Hepatocyte (in vitro differentiated cells): ENCODE measurements at places on chromosomes 3 and 15. TPM values are rescaled to one million over a fixed set of nuclear protein-coding genes. Genes with fewer than 3 reads are reported as not detected.
A peak's percentile ranks its signal among the peaks of the same experiment; 100 is the strongest.

DNA sequence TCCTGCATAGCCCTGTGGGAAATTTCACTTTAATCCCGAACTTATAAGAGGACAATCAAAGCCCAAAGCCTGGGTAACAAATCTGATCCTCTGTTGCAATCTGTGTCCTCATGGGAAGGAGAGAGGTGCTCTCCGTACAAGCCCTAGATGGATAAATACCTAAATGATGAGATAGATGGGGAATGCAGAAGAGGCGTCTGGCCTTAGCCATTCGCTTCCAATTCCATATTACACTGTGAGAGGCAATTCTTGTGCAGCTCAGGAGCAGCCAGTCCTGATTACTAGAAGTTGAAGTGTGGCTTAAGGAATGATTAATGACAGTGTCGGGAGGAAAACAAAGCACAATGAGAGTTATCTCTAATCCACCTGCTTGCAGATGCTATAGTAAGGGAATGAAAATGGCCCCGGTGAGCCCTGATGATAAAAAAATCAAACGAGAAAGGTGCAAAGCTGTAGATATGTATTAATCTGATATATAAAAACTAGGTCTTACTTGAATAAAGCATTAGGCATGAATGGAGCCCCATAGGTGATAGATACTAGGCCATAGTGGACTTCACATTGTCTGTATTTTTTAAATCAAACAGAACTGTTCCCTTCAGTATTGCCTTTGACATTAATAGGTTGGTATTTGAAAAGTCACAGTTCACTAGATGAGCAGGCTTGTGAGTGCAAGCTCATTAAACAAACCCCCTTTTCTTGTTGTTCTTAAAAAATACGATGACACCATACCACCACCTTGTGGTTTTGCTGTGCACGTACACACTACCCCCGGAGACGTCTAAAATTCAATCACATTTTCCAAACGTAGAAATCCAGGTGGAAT is 54.2 kb upstream of the TMCO5A start:
- H3K4me1 ChIP-seq = peaks cover 3% of the 10 kb centered on the region
- H3K27ac ChIP-seq = no peak overlapping the region
- H3K4me3 ChIP-seq = no peak overlapping the region
- peak; percentile 58 for DNase-seq
- H3K27me3 ChIP-seq = peaks cover 5% of the 10 kb centered on the region
- no peaks in the 10 kb centered on the region for H3K36me3 ChIP-seq

DNA sequence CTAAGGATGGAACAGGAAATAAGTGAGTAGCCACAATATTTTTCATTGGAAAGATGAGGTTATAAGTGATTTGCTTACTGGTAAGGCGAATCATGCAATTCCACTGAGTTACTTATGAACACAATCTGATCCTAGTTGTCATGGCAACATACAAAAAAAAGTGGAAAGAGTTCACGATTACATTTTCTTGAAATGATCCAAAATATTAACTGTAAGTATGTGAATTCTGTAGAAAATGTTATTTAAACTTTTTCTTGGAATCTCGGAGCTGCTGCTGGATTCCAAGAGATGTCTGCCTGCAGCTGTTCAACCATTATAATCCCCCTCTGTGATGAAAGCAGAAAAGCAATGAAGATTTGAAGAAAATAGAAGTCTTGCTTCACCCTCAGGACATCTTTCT is 120.5 kb downstream of the KBTBD8 start:
- DNase-seq = no peak
- no peaks in the 10 kb centered on the region for H3K4me1 ChIP-seq
- H3K27ac ChIP-seq = no peak overlapping the region
- H3K36me3 ChIP-seq = no peaks in the 10 kb centered on the region

- no peak for DNase-seq
- H3K27me3 ChIP-seq = no peaks in the 10 kb centered on the region
- H3K4me3 ChIP-seq = no peak overlapping the region
- H3K4me1 ChIP-seq = peaks cover 2% of the 10 kb centered on the region
- no peaks in the 10 kb centered on the region for H3K36me3 ChIP-seq
These were observed 38.0 kb downstream of the FEM1B start for GRCh38 chr15:68315495-68316031.

GRCh38 chr3:24496529-24497482 is 2.2 kb upstream of the THRB start:
- H3K36me3 ChIP-seq = no peaks in the 10 kb centered on the region
- peaks cover 13% of the 10 kb centered on the region for H3K4me1 ChIP-seq
- no peaks in the 10 kb centered on the region for H3K27me3 ChIP-seq
- peak overlapping the region; percentile 99 for H3K27ac ChIP-seq
- peak; percentile 69 for DNase-seq

GRCh38 chr3:38726751-38727150 is 77.3 kb upstream of the SCN5A start:
- no peak overlapping the region for H3K27ac ChIP-seq
- DNase-seq = no peak
- H3K27me3 ChIP-seq = peaks cover 11% of the 10 kb centered on the region
- H3K36me3 ChIP-seq = no peaks in the 10 kb centered on the region

- DNase-seq = no peak
- no peaks in the 10 kb centered on the region for H3K36me3 ChIP-seq
- H3K4me3 ChIP-seq = no peak overlapping the region
- H3K27me3 ChIP-seq = no peaks in the 10 kb centered on the region
- no peaks in the 10 kb centered on the region for H3K4me1 ChIP-seq
These were observed 101.9 kb upstream of the KCNMB2 start for GRCh38 chr3:178434206-178434805.

DNA sequence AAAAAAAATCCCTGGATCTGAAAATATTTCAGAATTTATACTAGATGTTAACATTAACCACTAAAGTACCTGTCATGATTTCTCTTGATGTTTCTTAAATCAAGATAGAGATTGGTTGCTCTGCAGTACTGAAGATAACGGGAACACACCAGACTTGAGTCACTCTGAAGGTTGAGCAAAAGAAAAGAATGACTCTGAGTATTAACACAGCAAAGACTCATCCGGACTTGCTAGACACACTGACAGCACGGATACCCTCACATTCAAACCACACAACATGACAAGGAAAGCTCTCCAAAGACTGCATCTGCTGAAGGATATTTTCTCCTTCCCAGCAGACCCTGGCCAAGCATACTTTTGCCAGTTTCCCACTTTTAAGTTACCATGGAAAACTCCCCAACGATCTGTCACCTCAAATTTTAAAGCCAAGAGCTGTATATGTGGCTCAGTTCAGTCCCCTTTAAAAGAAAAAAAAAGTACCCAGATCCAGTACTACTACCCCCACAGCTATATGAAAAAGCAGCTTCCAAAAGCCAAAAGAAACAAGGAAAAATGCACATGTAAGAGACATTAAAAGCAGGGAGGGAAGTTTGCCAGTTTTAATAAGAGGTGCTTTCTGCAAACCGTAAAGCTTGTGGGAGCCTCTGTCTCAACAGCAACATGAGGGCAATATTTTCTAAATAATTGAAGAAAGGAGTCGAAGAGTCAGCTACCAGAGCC is 8.3 kb downstream of the EOGT start:
- no peaks in the 10 kb centered on the region for H3K27me3 ChIP-seq
- no peak overlapping the region for H3K27ac ChIP-seq
- H3K4me3 ChIP-seq = no peak overlapping the region
- H3K4me1 ChIP-seq = peaks cover 6% of the 10 kb centered on the region

GRCh38 chr3:9619180-9619579 is 30.1 kb upstream of the MTMR14 start:
- H3K4me1 ChIP-seq = no peaks in the 10 kb centered on the region
- no peak overlapping the region for H3K27ac ChIP-seq
- no peak overlapping the region for H3K4me3 ChIP-seq
- H3K27me3 ChIP-seq = peaks cover 6% of the 10 kb centered on the region

DNA sequence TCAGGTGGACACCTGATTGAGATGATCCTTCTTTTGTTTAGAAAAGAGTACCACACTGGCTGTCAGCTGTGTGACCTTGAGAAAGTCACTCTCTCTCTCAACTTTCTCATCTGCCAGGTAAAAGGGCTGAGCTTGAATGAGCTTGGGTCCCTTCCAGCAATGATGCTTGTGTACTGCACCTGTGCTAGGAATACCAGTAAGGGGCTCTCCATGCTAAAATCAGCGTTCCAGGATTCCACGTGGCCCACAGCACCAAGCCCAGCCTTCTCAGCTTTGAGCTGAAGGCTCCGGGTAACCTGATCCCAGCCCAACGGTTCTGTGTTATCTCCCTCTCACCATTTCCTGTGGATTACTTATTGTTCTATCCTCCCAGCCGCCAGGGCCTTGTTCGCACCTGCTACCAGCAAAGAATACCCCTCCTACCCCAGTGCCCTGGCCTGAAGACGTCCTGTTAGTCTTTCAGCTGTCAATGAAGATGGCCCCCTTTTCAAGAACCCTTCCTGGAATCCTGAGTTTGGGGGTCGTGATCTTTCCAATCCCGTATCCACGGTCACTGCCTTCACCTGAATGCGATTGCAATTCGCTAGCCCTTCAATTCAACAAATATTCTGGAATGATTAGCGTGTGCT is 54.2 kb upstream of the CGNL1 start:
- no peak overlapping the region for H3K4me3 ChIP-seq
- H3K36me3 ChIP-seq = no peaks in the 10 kb centered on the region
- peaks cover 12% of the 10 kb centered on the region for H3K4me1 ChIP-seq
- no peaks in the 10 kb centered on the region for H3K27me3 ChIP-seq
- H3K27ac ChIP-seq = no peak overlapping the region

- no peak overlapping the region for H3K27ac ChIP-seq
- no peaks in the 10 kb centered on the region for H3K4me1 ChIP-seq
- H3K27me3 ChIP-seq = no peaks in the 10 kb centered on the region
These were observed 315.7 kb upstream of the GADL1 start for GRCh38 chr3:31210068-31210645.

GRCh38 chr3:72722930-72723726 is 125.1 kb downstream of the SHQ1 start:
- no peak for DNase-seq
- no peaks in the 10 kb centered on the region for H3K36me3 ChIP-seq
- H3K27me3 ChIP-seq = no peaks in the 10 kb centered on the region
- H3K4me3 ChIP-seq = no peak overlapping the region

DNA sequence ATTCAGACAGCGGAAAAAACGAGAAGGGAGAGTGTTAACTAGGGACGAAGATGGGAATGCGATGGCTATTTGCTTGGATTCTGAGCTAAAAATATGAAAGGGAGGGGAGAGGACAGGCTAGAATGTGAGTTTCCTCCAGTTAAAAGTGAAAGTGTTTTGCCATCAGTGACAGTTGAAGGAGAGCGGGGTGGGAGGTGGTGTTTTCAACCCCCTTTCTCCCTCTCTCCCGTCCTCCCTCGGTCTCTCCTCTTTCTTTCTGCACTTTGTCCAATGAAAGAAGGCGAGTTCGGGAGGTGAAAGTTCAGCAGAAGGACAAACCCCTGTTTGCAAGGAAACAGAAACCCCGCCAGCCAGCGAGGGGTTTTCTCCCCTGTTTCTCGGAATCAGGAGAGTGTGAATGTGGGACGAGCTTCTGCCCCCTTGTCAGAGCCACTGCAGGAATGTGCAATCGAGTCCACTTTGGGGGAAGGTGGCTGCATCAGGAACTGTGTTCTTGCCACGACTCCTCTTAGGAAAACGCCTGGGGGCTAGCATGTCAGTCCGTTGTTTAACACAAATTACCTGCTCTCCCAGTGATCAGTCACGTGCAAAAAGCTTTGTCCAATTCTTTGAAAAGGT is 975 bp upstream of the FOXP1 start:
- peak overlapping the region; percentile 86 for H3K4me3 ChIP-seq
- H3K36me3 ChIP-seq = no peaks in the 10 kb centered on the region
- peak overlapping the region; percentile 97 for H3K27ac ChIP-seq
- peaks cover 8% of the 10 kb centered on the region for H3K4me1 ChIP-seq

DNA sequence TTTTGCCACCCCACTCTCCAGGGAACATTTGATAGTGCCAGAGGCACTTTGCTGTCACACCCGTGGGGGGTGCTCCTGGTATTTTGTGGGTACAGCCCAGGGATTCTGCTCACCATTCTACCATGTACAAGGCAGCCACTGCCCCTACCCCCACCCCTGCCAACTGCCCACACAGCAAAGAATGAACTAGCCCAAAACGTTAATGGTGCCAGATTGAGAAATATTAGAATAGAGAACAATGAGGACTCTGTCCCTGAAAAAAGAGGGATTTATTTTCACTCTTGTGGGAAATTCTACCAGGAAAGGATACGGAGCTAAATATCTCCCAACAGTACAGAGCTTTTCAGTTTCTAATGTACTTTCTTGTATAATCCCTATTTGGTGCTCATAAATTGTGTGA is 154.5 kb upstream of the SUCLG2 start:
- no peaks in the 10 kb centered on the region for H3K36me3 ChIP-seq
- H3K27me3 ChIP-seq = no peaks in the 10 kb centered on the region
- DNase-seq = no peak
- no peaks in the 10 kb centered on the region for H3K4me1 ChIP-seq

GRCh38 chr3:45443459-45443858 is 55.1 kb downstream of the LARS2 start:
- H3K4me3 ChIP-seq = no peak overlapping the region
- H3K27ac ChIP-seq = no peak overlapping the region
- DNase-seq = no peak
- no peaks in the 10 kb centered on the region for H3K27me3 ChIP-seq

DNA sequence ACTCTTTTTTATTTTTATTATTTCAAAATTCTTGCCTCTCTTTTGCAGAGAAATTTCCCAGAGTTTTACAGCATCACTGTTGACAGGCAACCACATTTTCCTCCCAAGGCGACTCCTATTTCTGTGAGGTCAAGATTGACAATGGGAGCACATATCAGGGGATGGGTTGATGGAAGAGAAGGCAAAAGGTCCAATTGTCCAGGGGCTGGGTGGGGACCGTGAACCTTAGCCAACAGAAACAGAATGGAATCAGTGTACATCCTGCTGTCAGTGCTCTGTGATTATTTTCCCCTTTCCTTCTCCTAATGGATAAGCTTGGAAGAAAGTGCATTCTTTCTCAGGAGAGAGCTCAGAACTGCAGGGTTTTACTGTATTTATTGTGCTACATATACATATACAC is 42.4 kb downstream of the CNTN6 start:
- no peaks in the 10 kb centered on the region for H3K36me3 ChIP-seq
- H3K27me3 ChIP-seq = no peaks in the 10 kb centered on the region
- no peak overlapping the region for H3K4me3 ChIP-seq
- H3K4me1 ChIP-seq = no peaks in the 10 kb centered on the region
- no peak overlapping the region for H3K27ac ChIP-seq

DNA sequence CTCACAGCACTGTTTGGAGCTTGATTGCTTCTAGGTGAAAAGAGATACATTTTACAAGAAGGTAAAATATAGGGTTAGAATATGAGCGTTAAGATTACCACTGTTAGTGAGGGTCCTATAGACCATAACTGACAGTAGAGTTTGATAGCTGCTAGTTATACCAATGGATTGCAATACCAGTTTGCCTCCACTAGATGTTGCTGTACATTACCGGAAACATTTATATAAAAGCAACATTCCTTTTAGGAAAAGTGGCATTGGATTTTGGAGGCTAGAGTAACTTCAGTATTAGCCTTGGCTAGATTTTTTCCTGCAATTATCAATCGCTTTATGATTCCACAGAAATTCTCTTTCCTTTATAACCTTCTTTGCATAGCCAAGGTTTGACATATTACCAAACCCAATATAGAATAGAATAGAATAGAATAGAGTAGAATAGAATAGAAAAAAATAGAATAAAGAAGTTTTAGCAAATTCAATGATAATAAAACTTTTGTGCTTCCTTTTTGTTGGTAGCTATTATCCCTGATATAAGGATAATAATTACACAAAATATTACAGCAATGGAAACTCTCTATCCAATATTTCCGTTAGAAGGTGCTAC is 1093.6 kb upstream of the ALCAM start:
- no peak overlapping the region for H3K27ac ChIP-seq
- H3K36me3 ChIP-seq = no peaks in the 10 kb centered on the region
- no peak overlapping the region for H3K4me3 ChIP-seq
- peak; percentile 16 for DNase-seq
- H3K27me3 ChIP-seq = no peaks in the 10 kb centered on the region

The OIP5 gene
- total RNA-seq = 1.8 and 11.8 TPM in 2 replicates

The PPP1R14D gene
- total RNA-seq = 0.24 TPM in 1 of 2 replicates, not detected in the other

The TRPM1 gene
- total RNA-seq = not detected in 2 replicates

The EPHB1 gene
- 2.3 and 3.3 TPM in 2 replicates for total RNA-seq

The FAM240A gene
- not detected in 2 replicates for total RNA-seq

The BNIP2 gene
- total RNA-seq = 78.2 and 102 TPM in 2 replicates

The NANOGP8 gene
- total RNA-seq = not detected in 2 replicates

The GOLGA6B gene
- 0.08 TPM in 1 of 2 replicates, not detected in the other for total RNA-seq
